Renal pelvis (tissue), 12 donors: ENCODE measurements at places on chromosomes 5 and 9. TPM values are rescaled to one million over a fixed set of nuclear protein-coding genes. Genes with fewer than 3 reads are reported as not detected.

Gene ANKRD33B
- polyA plus RNA-seq = 1.6 TPM

- DNase-seq = no peak
These were observed 298.4 kb downstream of the KCTD16 start for GRCh38 chr5:144469106-144469505.

Gene PCDHGA12
- polyA plus RNA-seq = 1.1 TPM

DNA sequence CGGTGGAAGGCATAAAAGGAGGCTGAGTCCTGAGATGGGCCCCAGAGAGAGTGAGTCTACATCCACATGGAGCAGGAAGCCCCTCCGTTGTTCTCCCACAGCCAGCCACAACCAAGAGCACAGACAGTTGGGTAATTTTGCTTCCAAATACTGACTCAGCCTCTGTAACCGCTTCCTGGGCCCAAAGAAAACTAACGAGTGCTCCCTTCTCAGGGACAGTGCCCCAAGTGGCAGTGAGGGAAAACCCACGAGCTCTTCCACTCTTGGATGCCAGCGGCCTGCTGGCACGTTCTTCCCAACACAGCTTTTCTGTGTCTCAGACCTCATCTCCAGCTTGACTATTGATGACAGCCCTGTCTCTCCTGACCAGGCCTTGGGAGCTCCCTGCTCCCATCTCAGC is 207.6 kb downstream of the FSTL4 start:
- DNase-seq = no peak

DNA sequence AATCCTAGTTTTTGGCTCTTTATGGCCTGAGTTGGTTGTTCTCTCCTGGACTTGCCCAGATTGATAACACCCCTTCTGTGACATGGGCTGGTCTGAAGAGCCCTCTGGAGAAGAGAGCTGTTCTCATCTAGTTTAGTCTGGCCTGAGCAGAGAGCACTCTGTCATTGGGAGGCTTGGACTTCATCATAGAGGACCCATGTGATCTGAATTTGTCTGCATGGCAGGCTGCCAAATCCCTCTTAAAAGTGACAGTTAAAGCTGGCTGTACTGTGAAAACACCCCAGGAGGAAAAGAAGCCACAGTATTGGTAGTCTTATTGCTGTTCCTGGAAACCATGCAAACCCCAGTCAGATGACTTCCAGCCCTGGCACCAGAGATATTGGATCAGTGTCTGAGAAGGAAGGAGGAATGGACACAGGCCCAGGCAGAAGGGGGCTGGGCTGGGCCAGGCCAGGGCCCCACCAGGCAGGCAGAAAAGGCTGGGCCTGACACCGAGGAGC is 3.7 kb upstream of the WDR31 start:
- DNase-seq = peak; percentile 80
